ENCODE measurements at places on chromosomes 5 and 9.

- no peak for DNase-seq
Measured at GRCh38 chr5:96079075-96079474, 117.4 kb upstream of the ELL2 start.

- DNase-seq, result no peak
Measured at GRCh38 chr5:95105638-95106037, 179.3 kb downstream of the MCTP1 start.

- no peak for DNase-seq
Measured at GRCh38 chr5:141493500-141494422, 4.9 kb downstream of the PCDHGC5 start.

GRCh38 chr9:9326749-9327148 lies 1286.1 kb downstream of the PTPRD start:
- DNase-seq, result no peak

- no peak for DNase-seq
Measured at GRCh38 chr5:138651058-138651766, 76.0 kb upstream of the HSPA9 start.

DNA sequence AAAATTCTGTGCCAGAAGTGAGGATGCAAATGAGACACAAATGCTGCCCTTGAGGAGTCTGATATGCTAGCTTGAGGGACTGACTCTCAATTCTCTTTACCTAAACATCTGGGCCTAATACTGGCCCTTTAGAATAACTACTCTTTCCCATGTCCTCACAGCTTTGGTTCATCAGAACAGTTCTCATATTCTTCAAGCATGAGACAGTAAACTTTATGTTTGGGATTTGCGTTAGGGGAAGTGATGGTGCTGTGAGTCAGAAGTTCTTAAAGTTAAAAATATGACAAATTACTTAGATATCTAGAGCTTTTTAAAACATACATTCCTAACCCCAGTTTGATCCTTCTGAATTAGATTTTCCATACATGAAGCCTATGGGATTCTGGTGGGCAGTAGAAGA lies 665.0 kb upstream of the RGMB start:
- peak; percentile 63 for DNase-seq

GRCh38 chr9:69421908-69422801 lies 97.1 kb downstream of the ENTREP1 start:
- DNase-seq, result peak; percentile 44

DNA sequence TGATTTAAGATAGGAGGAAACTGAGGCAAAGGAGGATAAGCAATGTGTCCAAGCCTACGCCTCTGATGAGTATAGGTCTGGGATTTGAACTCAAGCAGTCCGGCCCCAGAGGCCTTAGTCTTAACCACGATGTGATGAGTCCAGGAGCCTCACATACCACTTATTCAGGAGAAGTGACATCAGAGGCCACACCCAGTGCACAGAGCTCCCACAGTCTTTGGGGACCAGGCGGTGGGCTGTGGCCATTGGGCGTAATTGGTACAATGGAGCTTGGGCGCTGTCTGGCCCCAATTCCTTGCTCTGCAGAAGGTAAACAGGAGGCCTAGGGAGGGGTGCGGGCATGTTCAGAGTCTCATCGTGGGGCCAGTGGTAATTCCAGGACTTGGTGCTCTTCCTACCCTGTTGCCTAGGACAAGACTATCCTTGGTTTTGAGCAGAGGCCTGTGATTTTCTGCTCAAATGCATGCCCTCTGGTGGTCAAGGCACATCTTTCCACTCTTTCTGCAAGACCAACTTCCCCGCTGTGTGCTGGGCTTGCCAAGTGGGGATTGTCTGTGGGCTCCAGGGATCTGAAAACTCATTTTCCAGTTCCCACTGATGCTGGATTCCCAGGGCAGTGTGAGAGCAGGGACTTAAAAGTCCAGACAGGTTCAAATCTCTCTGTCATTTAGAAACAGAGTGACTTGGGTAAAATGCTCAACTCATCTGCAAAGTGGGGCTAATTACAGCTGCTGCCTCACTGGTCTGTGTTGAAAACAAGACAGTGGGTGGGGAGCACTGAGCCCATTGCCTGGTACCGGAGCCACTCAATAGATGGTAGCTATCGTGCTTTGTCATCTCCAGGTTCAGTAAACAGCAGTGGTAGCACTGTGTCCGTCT lies 15.8 kb downstream of the NDST1 start:
- no peak for DNase-seq

DNA sequence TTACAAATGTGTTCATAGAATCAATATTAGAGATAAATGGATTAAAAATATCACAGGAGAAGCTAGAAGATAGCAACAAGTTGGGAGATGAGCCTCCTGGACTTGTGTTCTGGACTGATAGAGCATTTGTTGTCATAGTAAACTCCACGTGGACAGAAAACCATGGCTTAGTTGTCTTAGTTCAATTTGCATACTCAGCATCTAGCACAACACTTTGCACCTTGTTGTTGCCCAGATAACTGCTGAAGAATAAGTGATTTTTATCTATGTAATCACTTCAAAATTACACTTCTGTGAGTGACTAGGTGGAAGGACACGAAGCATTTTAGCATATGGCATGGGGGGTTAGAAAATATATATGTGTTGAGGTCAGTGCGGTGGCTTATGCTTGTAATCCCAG lies 4.0 kb downstream of the RANBP3L start:
- DNase-seq, result no peak

- no peak for DNase-seq
Measured at GRCh38 chr9:70563431-70564204, 149.2 kb upstream of the KLF9 start.

Measured in glomerular endothelial cell (primary cell).